NCI-H446 treated with DMSO at 0.1 percent for 48 hours (cell line): ENCODE measurements at places on chromosomes 12 and 14.

- DNase-seq = no peak
Measured at GRCh38 chr12:39505023-39505422, 62.1 kb upstream of the KIF21A start.

DNA sequence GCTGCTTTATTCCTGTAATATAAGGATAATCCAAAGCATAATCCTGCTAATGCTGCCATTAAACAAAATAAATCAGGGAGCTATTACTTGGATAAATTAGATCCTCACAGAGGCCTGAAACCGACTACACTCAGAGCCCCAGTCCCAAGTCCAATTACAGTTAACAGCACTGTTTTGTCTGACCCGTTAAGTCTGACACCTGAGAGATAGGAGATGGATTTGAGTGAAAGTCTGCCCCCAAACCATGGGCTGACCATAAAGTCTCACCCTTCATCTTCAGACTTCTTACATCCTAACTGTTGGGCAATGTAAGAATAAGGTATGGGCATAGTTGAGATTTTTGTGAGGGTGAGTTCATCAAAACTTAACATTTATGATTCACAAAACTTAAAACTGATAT lies 181.7 kb downstream of the PLCZ1 start:
- DNase-seq = no peak

DNA sequence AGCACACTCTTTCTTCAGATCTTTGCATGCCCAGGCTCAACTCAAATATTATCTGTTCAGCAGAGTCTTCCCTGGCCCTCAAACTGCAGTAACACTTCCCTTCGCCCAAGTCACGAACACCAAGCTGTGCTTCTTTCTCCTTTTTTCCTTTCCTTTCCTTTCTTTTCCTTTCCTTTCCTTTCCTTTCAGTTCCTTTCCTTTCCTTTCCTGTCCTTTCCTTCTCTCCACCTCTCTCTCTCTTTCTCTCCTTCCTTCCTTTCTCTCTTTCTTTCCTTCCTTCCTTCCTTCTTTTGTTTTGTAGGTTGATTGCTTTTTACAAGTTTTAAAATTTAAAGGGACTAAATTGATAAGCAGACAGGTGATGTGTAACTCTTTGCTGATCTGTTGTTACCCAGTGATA lies 19.0 kb upstream of the ADGRD1 start:
- no peak for DNase-seq

DNA sequence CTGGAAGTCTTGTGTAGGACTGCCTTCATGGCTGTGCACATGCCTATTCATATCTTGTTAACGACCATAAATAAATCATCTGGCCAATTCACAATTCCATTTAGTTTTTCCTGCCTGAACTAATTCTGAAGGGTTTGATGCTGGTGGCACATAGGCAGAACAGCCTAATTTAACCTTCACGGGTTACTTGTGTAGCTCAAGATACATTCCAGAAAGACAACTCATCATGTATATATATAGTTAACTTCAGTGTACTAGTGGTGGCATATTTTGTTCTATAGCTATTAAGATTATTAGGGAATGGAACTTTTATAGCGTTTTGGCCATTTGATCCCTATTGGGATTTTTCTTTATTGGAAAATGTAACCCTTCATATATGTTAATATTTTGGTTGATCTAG lies 31.4 kb downstream of the CFAP54 start:
- DNase-seq = no peak

GRCh38 chr12:76685246-76685678 lies 78.7 kb upstream of the ZDHHC17 start:
- DNase-seq = peak; percentile 52
